RKO (cell line): ENCODE measurements at places on chromosomes 5 and 9.

DNA sequence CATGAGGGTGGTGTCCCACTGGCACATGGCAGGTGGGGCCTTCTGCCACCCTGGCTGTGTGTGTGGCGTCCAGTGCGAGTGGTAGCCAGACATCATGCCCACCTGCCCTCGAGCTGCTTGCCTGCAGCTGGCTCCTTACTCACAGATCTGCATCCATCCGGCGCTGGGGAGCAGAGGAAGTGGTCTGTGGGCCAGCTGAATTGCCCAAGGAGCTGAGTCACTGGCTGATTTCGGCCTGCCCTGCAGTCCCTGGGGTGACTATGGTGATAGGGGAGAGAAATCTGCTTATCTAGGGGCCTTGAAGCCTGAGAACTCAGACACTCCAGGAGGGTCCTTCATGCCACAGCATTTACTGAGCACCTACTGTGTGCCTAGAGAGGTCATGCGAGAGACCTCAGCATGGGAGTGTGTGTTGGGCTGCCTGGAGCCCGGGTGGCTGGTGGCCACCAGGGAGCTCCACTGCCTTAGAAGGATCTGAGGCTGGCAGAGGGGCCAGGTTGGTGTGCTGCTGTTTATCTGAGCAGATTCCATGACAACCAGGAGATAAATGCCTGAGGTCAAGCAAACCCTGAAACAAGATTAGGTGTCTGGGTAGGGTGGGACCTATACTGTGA is 57.1 kb downstream of the SLC22A5 start:
- DNase-seq: peak; percentile 84

DNA sequence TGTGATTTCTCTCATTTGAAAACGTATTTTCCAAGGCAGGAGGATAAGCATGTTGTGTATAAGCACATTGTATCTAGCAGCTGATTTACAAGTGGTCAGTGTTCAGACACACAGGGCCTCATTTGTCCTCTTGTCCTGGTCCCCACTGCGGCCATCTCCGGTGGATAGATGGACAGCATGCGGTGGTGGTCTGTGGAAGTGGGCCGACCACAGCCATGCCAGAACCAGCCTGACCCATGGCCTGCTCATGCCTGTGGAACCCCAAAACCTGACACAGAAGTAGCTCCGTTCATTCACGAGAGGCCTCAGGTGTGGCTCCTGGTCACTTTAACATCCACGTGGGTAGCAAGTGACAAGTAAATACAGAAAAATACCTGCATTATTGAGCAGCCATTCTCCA is 14.6 kb downstream of the IRX2 start:
- no peak for DNase-seq

DNA sequence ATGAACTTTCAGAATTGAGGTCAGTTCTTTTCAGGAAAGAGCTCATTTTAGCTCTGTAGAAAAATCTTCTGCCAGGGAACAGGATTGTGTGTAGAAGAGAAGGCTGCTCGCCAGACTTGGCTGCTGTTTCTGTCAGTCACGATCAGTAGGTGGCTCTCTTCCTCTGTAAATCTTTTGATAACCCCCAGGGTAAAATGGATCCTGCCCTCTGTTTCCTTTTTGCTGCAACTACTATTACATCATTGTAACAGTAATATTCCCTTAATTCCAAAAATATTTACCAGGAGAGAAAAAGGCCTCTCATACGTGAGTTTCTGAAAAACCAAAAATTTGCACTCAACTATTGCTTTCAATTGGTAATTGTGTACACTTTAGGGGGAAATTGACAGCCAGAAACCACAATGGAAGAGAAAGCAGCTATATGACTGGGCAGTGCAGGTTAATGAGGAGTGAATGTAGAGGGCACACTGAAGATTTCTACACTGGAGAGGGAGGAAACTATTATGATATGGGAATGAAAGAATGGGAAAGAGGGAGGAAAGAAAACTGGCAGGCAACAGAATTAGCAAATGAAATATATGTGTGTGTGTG is 12.3 kb downstream of the IFNA21 start:
- DNase-seq: peak; percentile 67

DNA sequence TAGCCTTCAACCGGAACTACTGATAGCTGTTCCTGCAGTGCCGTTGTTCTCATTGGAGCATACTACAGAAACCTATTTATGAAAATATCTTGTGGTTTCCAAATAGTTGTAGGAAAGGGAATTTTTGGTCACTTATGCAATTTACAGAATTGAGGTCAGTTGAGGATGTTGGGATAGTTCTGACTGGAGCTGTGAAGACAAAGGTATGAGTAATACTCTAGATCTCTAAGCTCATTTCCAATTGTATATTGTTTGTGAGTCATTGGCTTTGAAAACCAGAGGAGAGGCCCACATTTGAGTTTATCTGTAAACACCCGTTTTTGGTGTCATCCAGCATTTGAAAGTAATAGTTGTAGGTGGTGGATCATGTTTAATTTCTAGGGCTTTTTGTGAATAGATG is 561.3 kb upstream of the WWC1 start:
- peak; percentile 43 for DNase-seq

GRCh38 chr9:103364753-103365152 is 369.6 kb downstream of the CYLC2 start:
- DNase-seq: peak; percentile 61

GRCh38 chr9:131657456-131657855 is 82.4 kb downstream of the RAPGEF1 start:
- no peak for DNase-seq

DNA sequence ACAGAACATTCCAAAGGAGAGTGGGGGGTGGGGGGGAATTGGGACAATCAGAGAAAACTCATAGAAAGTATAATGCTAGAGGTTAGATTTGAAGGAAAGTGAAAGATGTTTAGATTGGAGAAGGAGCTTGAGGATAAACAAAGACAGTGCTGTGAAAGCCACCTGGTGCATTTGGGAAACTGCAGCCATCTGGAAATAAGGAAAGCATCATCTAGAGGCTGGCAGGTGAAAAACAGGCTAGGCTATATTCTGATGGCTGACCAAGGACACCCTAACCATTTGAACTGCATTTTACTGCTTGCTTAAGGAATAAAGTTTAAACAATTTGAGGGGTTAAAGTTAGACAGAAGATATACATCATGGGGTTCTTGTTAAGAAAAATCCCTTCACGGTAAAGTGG is 296.4 kb downstream of the CETN3 start:
- no peak for DNase-seq
